ENCODE measurements at places on chromosomes 12 and 14.
A peak's percentile ranks its signal among the peaks of the same experiment; 100 is the strongest.

DNA sequence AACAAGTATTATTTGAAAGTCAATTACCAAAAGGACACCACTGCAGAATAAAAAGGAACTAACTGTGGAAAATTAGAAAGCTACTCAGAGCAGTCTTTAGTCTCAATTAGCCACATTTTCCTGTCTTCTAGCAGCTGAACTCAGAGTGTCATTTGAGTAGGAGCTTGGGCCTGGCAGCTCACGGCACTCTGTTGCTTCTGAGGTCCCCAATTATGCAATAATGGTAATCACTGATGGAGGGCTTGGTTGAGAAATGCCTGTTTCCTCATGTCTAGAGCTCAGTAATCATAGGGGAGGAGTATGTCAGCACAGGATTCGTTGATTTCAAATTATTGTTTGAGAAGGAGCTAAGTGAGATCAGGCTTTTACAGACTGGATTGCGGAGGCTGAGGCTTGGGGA lies 108.6 kb downstream of the VRK1 start:
- DNase-seq: peak; percentile 15

GRCh38 chr14:102146423-102146822 lies 6.7 kb downstream of the WDR20 start:
- DNase-seq: no peak

DNA sequence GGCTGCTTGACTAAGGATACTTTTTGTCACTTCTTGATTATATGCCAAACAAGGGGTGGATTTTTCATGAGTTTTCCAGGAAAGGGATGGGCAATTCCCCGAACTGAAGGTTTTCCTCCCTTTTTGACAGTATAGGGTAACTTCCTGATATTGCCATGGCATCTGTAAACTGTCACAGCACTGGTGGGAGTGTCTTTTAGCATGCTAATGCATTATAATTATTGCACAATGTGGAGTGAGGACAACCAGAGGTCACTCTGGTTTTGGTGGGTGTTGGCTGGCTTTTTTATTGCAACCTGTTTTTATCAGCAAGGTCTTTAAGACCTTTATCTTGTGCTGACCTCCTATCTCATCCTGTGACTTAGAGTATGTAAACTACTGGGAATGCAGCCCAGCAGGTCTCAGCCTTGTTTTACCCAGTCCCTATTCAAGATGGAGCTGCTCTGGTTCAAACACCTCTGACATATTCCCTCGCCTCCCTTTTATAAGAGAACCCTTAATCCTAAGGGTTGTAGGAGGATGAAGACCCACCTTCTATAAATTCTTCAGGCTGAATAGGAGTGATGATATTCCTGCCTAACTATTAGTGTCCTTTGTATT lies 471.2 kb downstream of the ATP23 start:
- DNase-seq: no peak

DNA sequence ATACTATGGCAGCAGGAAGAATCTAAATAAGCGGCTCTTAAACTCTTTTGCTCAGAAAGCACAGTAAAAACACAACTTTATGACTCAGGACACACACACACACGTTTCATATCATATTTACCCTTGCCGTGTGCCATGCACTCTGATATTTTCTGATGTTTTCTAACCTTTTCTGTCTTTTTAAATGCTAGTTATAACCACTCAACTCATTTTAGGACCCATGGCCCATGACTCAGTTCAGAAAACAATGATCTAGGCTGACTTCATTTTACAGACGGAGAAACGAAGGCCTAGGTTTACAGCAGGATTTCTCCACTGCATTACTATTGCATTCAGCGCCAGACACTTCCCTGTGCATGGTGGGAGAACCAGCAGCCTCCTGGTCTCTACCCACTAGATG lies 9.1 kb downstream of the VWF start:
- no peak for DNase-seq

- DNase-seq: peak; percentile 25
Observed at GRCh38 chr12:31835276-31835882, 106.6 kb upstream of the AMN1 start.

DNA sequence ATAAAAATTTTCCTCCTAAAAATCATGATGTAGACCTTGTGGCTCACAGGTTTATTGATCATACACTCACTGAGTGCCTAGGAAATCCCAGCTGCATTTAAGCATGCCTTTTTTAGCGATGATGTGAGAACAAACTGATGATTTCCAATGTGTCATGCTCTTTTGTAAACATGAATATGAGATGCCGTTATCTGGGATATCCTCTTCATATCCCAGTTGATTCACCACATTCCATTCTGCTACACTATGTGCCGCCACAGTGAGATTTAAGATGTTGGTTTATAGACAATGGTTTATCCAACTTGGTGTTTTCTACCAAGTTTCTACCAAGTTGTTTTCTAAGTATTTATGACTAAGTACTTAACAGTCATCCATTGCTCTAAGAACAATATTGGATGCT lies 5.2 kb downstream of the OR4E1 start:
- no peak for DNase-seq

Measured in HuH-7 (cell line).